DMS153 (cell line): ENCODE measurements at places on chromosomes 16 and 17.

- DNase-seq, result no peak
Measured at GRCh38 chr17:55661256-55661758, 61.4 kb downstream of the TMEM100 start.

DNA sequence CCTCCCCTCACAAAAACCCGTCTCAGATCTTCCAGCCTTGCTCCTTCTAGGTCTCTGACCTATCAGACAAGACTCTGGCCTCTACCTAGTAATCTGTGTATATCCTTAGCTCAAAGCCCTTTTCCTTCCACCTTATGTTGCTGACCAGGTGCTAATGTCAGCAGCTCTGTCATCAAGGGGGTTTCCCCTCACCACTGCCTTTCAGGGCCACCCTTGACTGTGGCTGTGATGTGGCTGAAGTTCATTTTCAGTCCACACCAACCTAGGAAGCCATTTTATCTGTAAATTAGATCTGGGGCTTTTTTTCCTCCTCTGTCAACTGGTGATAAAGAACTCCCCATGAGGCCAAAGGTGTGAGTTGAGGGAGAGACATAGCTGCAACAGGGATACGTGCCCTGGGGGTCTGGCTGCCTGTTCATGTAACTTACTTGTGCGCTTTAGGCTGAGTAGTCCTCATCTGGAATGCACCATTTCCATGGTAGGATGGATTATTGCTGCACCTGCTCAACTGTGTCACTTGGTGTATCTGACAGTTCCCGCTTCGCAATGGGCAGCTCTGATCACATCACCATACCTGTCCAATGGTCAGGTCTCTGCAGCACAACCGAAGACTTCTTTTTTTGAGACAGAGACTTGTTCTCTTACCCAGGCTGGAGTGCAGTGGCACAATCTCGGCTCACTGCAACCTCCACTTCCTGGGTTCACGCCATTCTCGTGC is 14.7 kb upstream of the RUNDC3A start:
- DNase-seq, result no peak

DNA sequence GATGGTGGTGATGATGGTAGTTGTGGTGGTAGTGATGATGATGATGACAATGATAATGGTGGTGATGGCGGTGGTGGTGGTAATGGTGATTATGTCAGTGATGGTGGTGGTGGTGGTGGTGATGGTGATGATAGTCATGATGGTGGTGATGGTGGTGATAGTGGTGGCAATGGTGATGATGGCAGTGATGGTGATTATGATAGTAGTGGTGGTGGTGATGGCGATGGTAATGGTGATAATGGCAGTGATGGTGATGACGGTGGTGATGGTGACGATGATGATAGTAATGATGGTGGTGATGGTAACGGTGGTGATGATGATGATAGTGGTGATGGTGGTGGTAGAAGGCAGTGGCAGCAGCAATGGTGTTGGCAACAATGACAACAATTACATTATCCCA is 55.3 kb downstream of the RBFOX3 start:
- DNase-seq, result no peak

- peak; percentile 87 for DNase-seq
Measured at GRCh38 chr16:73054813-73055482, 7.0 kb upstream of the ZFHX3 start.

- DNase-seq, result peak; percentile 60
Measured at GRCh38 chr17:79991924-79992648, 43.6 kb downstream of the TBC1D16 start.

DNA sequence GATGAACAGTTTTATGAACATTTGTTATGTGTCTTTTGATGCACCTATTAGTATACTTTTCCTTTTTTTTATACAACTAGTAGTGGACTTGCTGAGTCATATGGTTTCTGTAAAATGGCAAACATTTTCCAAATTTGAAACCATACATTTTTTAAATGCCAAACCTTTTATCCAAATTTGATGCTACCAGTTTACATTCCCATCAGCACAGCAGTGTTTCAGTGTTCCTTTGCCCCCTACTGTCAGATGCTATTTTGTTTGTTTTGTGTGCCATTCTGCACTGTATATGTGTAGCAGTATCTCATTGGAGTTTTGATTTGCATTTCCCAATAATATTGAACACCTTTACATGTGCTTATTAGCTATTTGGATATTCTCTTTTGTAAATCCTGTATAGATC is 219.4 kb downstream of the TANC2 start:
- no peak for DNase-seq

GRCh38 chr17:69093279-69093789 is 32.6 kb upstream of the ABCA9 start:
- DNase-seq, result no peak

- DNase-seq, result peak; percentile 25
Measured at GRCh38 chr17:50269477-50270434, 4.5 kb upstream of the TMEM92 start.

- no peak for DNase-seq
Measured at GRCh38 chr16:61936522-61936921, 99.7 kb downstream of the CDH8 start.

- DNase-seq, result no peak
Measured at GRCh38 chr17:54029986-54030385, 207.3 kb downstream of the KIF2B start.

GRCh38 chr16:4067262-4068001 is 48.8 kb downstream of the ADCY9 start:
- DNase-seq, result no peak

DNA sequence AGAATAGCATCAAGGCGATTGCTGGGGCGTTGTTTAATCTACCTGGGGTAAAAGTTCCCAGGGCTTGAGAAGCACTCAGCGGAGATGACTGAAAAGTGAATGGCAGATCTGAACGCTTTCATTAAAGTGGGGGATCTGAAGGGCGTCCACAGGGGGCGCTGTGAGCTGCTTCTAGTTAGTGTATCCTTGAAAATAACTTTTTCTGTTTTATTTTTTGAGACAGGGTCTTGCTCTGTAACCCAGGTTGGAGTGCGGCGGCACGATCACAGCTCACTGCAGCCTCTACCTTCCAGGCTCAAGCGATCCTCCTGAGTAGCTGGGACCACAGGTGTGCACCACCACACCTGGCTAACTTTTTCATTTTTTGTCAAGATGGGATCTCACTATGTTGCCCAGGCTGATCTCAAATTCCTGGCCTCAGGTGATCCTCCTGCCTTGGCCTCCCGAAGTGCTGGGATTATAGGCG is 360.4 kb downstream of the SEC14L1 start:
- no peak for DNase-seq

DNA sequence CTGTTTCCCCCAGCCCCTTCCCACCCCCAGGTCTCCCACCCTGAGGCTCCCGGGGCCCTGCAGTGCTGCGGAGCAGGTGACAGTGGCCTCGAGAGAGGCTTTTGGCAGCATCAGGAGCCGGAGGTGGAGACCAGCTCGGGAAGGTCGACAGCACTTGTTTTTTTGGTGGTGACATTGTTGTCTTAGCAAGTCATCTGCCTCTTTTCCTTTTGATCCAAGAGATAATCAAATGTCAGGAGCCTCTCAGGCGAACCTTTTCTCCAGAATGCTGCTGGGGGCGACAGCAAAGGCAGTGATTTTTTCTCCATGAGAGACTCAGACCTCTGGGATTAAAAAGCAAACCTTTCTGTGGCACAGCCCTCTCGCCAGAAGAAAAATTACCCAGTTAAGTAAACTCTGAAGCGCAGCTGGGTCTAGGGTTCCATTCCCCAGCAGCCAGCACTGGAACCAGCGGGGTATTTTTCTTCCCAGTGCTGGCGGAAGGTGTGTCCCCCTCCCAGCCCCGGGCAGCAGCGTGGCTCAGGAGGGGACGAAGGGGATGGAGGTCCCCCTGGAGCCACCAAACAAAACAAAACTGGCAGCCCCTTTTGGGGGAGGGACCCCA is 37.2 kb downstream of the GRIN2C start:
- no peak for DNase-seq
